Stimulated activated CD4-positive, alpha-beta T cell treated with anti-CD3 and anti-CD28 coated beads, Interleukin-2, amount 100 ng/mL, for 4 hours (primary cell): ENCODE measurements at places on chromosomes 13 and 19.

GRCh38 chr13:78649997-78650716 lies 8.8 kb downstream of the OBI1 start:
- DNase-seq = no peak

DNA sequence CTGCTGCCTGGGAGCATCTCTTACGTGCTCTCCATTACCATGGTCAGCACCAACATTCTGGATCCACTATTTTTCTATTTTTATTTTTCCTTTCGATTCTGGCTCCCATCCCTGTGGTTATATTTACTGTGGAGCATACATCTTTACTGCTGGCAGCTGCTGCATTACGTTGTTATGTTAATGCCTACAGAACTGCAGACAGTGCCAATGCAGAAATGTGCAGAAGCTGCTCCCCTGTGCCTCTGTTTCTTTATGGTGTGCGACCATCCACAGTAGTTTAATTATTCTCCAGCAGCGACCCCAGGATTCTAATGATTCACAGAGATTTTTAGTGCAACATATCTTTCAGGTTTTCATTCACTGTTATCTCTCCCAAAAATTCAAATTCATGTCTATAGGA lies 911.7 kb upstream of the SLITRK6 start:
- no peak for DNase-seq

GRCh38 chr19:17156947-17157302 lies 58.2 kb upstream of the USE1 start:
- DNase-seq = no peak

DNA sequence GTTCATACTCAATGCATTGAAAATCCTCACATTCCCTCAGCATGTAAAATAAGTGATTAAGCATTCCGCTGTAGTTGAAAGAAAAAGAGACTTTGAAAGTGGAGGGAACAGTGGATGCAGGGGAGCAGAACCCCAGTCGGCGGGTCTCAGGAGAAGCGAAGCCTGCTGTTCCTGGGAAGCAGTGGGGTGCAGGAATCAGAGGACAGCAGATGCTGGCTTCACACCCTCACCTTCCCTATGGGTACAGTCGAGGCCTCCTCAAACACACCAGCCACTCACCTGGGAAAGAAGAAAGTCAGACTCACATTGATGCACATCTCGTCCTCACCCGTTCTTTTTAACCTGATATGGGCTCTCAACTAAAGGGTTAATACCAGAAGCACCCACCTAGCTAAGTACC lies 38.2 kb downstream of the COL4A2 start:
- DNase-seq = no peak

DNA sequence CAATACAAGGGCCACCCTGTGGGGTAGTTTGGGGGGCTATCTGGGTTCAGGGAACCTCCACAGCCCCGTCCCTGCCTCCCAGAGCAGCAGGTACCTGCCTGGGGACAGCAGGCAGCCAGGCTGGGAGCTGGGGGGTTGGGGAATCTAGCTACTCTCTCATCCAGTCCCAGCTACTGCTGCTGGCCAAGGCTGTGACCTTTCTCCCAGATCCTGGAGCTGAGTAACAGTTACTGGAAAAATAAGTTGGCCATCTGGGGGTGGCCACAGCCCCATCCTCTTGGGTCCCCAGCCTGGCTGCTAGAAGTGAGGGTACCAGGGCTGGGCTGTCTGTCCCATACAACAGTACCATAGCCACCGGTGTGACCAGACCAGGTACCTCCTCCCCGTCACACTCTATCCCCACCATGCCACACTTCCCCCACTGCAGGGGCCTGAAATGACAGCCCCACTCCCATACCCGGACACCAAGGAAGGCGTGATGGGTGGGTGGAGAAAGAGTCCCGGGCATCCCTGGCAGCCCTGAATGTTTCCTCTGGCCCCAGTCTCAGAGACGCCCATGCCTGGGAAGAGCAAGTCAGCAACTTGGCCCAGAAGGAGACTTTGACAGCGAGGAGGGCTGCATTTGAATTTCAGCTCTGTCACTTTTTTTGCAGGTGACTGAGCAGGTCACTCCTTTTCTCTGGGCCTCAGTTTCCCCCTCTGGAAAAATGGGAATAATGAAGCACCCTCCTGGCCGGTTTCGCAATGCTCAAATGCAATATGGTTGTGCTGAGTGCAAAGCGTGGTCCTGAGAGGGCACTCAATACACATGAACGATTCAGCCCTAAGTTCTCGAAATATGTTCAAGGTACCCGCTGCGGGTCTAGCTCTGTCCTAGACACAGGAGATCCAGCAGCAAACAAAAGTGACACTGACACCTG lies 30.7 kb upstream of the NFIC start:
- no peak for DNase-seq

GRCh38 chr19:40663695-40664692 lies 26.5 kb downstream of the NUMBL start:
- DNase-seq = no peak

DNA sequence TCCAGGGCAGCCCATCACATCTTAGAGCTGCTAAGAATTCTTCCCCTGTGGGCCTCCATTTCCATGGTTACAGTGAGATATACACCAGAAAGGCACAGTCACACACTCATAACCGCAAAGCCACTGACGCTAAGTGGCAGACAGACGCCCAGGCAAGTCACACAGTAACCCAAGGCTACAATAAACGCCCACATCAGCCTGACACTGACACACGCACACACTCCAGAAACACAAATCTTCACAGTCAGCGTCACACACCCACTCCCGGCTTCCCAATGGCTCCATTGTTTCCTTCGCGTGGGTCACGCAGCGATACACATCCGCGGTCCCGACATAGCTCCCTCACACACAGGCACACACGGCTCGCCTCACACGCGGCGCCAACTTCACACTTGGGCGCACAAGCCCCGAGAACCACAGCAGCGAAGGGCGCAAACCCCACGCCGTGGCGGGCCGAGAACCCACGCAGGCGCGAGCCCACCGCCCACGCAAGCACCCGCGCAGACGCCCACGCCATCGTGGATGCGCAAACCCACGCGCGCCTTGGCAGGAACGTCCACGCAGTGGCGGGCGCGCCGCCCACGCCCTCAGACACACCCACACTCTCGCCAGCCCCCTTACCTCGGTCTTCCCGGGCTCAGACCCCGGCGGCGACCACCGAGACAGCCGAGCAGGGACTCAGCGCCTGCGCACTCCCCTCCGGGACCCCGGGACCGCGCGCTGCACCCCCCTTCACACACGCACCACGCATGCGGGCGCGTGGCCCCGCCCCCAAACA lies at the start of gene ZNF667:
Gene ZNF667 (minus strand): TSS at position 695 of the 778 bp plus-strand sequence. CDS start 14,975 bp downstream, outside the sequence.
- peak; percentile 35 for DNase-seq

- DNase-seq = no peak
These were observed 16.4 kb upstream of the PRR19 start for GRCh38 chr19:42285541-42285941.
